NCI-H2081 treated with DMSO at 0.1 percent for 48 hours (cell line): ENCODE measurements at places on chromosomes 7 and 10.

- no peak for DNase-seq
These were observed 602.8 kb downstream of the NRG3 start for GRCh38 chr10:82477776-82478175.

- DNase-seq = no peak
These were observed 298.0 kb downstream of the CDK14 start for GRCh38 chr7:90894122-90894521.

DNA sequence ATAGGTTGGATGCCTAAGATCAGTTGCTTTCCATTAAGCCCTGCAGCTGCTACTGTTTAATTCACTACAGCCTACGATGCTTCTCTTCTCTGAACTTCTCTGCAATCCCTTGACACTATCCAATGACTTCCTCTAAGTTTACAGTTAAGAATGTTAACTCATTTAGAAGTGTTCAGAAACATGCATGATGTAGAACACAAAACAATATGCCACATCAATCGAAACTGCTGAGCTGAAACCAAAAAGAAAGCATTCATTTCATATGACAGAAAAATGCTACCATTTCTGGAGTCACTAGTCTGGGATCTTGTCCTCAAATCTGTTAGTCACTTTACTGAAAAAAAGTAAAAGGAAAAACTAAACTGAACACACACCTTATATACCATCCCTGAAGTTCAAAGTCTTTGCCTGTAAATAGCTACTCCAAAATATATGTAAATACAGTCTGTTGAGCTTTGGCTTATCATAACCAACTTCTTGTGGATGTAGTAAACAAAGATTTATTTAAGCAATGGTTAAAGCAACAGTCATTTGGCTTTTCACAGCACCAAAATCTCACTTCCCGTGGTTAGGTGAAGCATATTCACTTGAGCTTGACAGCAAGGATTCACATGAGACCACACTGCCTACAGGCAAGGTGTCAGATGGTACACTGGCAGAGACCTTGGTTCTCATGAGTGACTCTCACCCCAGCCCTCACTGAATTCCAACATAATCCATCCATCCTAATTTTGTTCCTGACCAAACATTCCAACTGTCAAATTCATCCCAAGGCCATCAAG lies 187.0 kb downstream of the PPP1R17 start:
- no peak for DNase-seq

DNA sequence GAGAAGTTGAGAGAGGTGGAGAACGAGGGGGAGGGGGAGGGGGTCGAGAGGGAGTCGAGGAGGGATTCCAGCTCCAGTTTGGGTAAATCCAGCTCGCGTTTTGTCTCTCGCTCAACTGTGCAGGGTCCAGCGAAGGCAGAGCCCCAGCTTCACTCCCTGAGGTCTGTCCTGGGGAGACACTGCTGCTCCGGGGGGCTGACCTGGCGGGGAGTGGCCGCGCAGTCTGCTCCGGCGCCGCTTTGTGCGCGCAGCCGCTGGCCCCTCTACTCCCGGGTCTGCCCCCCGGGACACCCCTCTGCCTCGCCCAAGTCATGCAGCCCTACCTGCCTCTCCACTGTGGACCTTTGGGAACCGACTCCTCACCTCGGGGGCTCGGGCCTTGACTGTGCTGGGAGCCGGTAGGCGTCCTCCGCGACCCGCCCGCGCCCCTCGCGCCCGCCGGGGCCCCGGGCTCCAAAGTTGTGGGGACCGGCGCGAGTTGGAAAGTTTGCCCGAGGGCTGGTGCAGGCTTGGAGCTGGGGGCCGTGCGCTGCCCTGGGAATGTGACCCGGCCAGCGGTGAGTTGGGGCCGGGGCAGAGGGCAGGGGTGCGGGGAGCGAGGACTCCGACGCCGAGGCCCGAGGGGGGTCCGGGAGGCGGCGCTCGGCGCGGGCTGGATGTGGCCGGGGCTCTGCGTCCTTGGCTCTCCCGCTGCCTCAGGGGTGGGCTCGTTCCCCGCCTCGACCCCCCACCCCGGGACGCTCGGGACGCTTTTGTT lies at the start of gene TET1:
TET1 (plus strand) TSS at position 152 of the 757 bp plus-strand sequence. CDS start 12,002 bp downstream, outside the sequence.
- no peak for DNase-seq

- DNase-seq = no peak
These were observed 1194.4 kb upstream of the SORCS1 start for GRCh38 chr10:108358912-108359311.

DNA sequence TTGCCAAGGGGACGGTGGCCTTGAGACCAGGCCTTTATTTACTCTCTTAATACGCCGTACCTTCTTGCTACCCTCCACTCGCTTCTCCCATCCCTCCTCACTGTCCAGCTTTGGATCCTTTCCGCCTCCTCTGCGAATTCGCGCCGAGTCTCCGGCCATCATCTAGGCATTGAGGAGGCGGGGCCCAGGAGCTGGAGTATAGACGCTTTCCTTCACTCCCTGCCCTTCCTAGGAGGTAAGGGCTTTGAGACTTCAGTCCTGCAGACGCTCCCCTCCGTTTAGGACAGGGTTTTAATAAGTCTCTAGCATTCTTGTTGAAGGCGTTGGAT lies 538 bp downstream of the TFAM start:
- no peak for DNase-seq

GRCh38 chr10:6177880-6178281 lies 24.9 kb upstream of the PFKFB3 start:
- no peak for DNase-seq

DNA sequence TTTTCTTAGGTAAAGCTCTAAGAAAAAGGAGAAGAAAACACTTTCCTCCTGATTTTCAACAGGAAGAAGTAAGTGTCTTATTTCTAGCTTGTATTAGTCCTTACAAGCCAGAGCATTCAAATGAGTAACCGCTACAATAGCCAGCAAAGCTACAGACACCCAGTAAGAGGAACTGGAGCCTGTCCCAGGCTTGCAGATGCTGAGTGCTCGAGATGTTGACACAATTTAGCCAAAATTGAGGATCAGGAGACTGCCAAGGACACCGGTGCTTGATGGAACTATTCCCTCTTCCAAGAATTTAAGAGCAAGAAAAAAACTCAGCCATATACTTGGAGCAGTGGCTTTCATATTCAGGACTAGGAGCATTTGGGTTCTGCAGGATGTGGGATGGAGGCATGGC lies 149.3 kb upstream of the DPP6 start:
- DNase-seq = no peak

DNA sequence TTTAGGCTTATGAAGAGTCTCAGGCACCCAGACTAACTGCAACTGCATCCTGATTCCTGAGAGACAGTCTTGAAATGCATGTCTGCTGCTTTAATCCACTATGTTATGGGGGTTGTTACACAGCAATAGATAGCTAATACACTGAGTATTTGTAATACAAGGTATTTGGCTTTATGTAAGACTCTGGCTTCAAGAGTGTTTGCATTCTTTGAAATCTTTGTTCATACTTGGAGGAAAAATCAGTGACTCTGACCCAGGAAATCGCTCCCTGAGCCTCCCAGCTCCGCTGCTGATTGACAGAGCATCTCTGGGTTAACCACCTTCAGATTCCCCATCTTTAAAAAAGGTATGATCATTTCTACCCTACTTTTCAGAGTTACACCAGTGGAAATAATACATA lies 133.9 kb downstream of the MTPAP start:
- no peak for DNase-seq

- no peak for DNase-seq
These were observed 66.4 kb downstream of the CPED1 start for GRCh38 chr7:121054925-121055324.

DNA sequence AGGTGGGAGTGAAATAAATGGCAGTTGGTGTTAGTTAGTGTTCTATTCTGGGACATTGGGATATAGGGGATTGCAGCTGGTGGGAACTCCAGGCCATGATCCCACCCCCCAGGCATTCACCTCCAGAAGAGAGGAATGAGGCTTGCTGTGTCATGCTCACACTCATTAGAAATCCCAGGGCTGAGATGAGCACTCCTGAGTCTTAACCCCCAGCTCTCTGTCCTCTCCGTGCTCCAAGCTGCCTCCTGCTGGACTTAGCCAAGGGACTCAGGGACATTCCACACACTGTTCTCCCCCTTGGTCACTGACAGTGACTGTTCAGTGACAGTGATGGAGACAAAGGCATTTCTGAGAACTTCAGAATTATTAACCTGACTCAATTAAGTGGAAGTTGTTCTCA lies 21.5 kb downstream of the CYP26A1 start:
- DNase-seq = no peak

- no peak for DNase-seq
These were observed 1260.5 kb upstream of the CELF2 start for GRCh38 chr10:9757176-9757575.

DNA sequence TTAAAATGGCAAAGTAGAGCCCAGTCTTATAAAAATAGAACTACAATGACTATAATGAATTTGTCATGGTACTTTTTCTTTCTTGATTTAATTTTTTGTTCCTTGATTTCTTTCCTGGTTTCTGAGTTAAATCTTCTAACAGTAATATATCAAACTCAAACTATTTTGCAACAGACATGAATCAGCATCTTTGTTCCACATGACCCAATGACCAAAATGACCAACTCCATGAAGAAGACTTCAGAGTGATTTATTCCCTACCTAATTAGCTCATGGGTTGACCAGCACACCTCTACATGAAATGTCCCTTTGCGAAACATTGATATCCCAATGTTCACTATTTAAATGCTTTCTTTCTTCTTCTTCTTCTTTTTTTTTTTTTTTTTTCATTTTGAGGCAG lies 30.9 kb downstream of the NMT2 start:
- no peak for DNase-seq

GRCh38 chr7:157864911-157865310 lies 528.1 kb downstream of the DNAJB6 start:
- DNase-seq = no peak

GRCh38 chr10:47034441-47035051 lies 123.3 kb downstream of the PTPN20 start:
- no peak for DNase-seq

- no peak for DNase-seq
These were observed 4.1 kb upstream of the PCLO start for GRCh38 chr7:83166781-83167180.

DNA sequence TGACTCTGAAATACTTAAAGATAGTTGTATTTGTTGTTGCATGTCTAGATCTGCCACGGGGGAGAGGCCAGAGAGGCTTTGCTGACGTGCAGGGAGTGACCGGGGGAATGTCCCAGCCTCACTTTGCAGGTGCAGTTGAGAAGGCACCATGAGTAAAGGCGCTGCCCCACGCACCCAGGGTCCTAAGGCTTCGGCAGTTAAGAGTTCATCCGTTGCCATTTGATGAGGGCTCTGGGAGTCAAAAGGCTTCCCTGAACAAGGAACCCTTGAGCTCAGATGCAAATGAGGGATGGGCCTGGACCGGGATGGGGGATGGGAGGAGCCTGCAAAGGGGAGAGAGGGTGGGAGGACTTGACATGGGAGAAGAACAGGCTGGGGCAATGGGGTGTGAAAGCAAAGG lies 20.4 kb downstream of the PPP2R2D start:
- no peak for DNase-seq

- no peak for DNase-seq
These were observed 13.5 kb downstream of the SLC25A13 start for GRCh38 chr7:96308253-96308949.

DNA sequence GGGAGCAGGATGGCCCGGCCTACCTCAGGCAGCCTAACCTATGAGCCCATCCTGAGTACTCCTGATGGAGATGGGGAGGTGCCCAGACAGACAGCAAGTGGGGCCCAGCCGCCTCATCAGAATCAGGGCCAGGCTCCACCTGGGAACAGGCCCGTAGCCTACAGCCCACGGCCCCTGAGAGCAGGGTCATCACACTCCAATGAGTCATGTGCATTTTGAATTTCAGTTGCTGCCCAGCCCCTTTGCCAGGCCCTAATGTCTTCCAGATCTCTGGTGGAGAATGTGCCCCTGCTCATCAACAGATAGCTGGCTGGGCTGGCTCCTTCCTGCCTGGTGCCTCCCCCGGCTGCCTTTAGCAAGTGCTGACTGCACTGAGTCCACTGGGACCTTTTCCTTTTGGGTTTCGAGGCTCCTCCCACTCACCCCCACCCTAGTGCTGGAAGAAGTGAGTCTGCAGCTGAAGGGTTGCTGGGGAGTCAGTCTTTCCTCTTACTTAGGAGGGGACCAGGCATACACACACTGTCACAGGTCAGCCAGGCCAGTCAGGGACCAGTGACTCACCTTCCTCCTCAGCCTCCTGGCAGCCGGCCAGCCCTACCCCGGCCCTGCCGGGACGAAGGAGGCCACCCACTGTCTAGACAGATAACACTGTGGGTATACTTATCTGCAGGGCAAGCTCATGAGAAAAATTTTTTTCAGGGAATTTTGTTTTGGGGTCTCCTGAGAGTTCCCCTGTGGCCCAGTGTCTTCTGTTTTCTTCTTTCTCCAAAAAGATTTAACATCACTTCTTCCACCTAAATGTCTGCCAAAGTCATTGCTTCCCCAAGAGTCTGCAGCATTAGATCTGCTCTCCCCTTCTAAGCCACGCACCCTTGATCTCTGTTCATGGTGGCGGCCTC lies 9.1 kb upstream of the ASIC3 start:
- no peak for DNase-seq

DNA sequence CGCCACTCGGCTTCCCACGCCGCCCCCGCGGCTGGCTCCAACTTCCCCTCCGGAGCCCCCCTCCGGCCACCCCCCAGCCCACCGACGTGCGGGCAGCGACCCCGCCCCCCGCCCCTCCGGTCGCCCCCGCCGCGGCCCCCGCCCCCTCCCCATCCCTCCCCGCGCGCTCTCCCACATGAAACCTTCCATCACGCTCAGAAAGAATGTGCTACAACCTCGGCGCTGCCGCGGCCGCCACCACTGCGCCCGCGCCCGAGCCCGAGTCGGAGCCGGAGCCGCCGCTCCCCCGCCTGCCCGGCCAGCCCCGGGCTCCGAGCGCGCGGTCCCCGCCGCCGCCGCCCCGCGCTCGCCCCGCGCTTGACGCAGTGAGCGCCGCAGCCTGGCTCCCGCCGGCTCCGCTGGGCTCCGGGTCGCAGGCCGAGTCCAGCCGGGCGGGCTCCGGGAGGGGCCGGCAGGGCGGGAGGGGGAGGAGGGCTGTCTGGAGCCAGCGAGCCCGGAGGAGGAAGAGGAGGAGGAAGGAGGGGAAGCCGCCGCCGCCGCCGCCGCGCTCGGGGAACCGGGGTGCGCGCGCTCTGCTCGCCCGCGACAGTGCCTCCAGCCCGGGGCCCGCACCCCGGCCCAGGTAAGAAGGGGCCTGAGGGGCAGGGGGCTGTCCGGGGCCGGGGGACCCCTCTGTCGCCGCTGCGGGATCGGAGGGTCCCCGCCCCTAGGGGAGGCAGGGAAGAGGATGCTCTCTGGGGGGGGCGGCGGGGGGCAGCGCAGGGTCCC lies 4.3 kb upstream of the ELFN1 start:
- DNase-seq = no peak

DNA sequence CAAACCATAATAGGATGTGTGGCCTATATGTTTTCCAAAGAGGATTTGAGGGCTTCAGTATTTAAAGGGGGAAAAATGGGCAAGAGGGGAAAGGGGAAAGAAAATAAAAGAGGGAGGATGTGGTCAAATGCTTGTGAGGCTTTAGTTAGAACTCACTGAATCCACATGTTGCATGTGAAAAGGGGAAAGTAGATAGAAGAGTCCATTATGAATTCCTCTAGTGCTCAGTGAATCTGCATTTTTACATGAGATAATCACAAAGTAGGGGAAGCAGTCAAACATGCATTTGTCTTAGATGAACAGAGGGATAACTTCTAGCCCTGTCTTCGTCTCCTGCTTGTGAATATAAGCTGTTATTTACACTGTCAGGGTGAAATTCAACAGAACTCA lies 24.6 kb upstream of the AKAP9 start:
- DNase-seq = no peak
